ENCODE measurements at places on chromosomes 2 and 18. TPM values are rescaled to one million over a fixed set of nuclear protein-coding genes. Genes with fewer than 3 reads are reported as not detected.

HTR2B gene
- not detected for polyA plus RNA-seq

STPG4 gene
- polyA plus RNA-seq = not detected

GPAT2 gene
- not detected for polyA plus RNA-seq

MEP1B gene
- polyA plus RNA-seq = not detected

Data from mammary epithelial cell (primary cell).